HS-27A (cell line): ENCODE measurements at places on chromosomes 6 and 20.

- DNase-seq: no peak
Observed at GRCh38 chr20:34831936-34832335, 6.5 kb upstream of the NCOA6 start.

GRCh38 chr6:148423133-148423532 is 80.5 kb downstream of the SASH1 start:
- no peak for DNase-seq

DNA sequence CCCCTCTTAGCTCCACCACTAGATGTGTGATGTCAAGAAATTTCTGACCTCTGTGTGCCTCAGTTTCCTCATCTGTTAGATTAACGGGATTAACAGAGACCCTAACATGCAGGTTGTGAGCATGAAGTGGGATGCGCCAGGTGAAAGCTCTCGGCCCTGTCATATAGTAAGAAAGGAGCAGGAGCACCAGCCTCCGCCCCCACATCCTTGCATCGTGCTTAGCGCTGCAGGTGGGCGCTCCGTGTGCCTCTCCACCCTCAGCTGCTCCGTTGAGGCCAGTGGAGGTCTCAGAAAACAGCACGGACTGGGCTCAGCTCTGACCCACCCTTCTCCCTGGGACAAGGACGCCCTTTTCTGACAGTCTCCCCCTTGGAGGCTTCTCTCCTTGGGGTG is 63.4 kb downstream of the TCP11 start:
- no peak for DNase-seq

- no peak for DNase-seq
Observed at GRCh38 chr6:157648561-157648960, 174.5 kb upstream of the SNX9 start.

DNA sequence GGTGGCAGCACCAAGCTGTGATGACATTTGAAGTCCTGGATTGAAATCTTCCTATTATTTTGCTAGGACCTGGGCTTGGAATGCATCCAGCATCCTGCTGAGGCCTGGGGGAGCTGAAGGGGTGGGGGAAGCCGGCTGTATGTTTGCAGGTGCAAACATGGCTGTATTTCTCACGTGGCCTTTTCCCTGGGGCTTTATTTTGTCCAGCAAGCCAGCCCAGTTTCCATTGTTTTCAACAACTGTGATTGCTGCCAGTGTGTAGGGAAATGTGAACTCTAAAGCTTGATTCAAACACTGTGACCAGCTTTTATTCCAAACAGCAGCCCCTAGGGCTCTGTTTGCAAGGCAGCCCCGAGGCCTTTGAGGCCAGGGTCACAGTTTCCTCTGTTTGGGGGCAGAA is 683.0 kb downstream of the DHX35 start:
- no peak for DNase-seq

GRCh38 chr20:2234598-2235191 is 61.1 kb upstream of the TGM3 start:
- DNase-seq: no peak

GRCh38 chr6:2353412-2354137 is 108.2 kb upstream of the GMDS start:
- DNase-seq: no peak

DNA sequence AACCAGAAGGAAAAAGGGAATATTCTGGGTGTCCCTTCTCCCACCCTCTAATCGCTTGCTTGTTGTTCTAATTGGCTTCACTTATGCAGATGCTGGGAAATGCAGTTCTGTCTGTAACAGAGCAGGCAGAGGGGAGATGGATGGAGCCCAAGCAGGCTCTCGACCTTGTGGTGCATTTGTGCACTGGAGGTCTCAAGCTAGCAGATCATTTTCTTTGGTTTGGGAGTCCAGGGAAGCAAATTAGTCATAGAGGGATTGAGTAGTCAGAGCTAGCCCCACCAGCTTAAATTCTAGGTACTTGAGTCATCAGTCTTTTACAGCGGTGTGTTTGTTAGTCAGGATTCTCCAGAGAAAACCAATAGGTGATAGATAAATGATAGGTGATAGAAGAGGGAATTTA is 234.7 kb upstream of the ECI2 start:
- peak; percentile 55 for DNase-seq

GRCh38 chr6:81938014-81938856 is 185.8 kb upstream of the TENT5A start:
- peak; percentile 68 for DNase-seq

GRCh38 chr6:40852779-40853373 is 186.1 kb downstream of the UNC5CL start:
- no peak for DNase-seq

DNA sequence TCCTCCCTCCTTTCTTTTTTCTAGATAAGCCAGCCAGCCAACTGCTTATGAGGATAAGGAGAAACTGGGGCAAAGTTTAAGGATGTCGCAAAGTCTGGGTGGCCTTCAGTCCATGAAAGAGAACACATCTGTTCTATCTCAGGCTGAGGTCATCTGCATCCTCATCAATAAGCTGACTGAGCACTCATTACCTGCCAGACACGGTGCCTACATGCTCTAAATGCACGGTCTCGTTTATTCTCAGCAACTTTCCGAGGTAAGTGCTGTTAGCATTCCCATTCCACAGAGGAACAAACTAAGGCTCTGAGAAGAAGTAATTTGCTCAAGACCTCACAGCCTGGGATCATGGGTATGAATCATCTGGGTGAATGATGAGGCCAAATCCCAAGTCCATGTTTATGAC is 133.1 kb downstream of the BCAS1 start:
- no peak for DNase-seq
